Coronary artery (tissue), 2 donors: ENCODE measurements at places on chromosomes 2 and 18.

- no peak for DNase-seq
Measured at GRCh38 chr2:206452242-206452641, 8.9 kb downstream of the ADAM23 start.

DNA sequence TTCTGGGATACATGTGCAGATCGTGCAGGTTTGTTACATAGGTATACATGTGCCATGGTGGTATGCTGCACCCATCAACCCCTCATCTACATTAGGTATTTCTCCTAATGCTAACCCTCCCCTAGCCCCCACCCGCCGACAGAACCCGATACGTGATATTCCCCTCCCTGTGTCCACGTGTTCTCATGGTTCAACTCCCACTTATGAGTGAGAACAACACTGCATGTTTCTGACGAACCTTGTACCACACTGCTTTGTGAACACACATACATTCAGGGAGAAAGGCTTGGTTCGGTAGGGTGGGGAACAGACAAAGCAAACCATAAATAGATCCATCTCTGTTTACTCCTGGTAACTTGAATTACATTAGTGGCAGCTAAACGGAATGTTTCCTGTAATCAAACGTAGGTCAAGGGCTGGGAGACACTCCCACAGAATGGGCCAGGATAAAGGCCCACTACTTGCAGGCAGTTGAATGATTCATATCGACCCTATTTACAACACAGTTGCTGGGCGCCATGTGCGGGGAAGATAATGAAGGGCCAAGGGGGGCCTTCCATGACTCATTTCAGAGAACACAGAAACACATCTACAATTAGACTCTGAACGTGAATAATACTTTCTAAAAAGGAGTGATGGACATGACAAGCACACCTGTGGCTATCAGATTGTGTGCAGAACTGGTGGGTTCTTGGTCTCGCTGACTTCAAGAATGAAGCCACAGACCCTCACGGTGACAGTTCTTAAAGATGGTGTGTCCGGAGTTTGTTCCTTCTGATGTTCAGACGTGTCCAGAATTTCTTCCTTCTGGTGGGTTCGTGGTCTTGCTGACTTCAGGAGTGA lies 56.8 kb upstream of the KIDINS220 start:
- no peak for DNase-seq

GRCh38 chr2:43083710-43084698 lies 142.4 kb downstream of the ZFP36L2 start:
- no peak for DNase-seq

- DNase-seq: no peak
Measured at GRCh38 chr18:25282896-25283703, 68.9 kb downstream of the ZNF521 start.

DNA sequence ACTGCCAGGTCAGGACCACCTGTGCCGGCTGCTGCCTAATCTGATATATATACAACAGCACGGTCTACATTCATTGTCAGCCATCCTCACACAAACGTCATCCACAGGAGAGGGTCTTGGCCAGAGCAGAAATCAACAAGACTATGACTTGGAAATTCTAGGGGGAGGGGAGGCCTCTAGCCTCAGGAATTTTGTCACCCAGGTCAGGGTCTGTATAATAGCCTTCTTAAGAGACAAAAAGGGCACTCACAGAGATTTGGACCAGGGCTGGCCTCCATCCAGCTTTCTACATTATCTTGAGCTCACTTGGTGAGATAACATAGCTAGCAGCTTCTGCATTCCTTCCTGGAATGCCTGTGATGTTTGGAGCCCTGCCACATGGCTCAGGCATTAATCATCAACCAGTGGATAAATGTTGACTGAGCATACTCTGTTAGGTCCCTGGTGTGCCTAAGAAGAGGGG lies 50.4 kb upstream of the CTIF start:
- peak; percentile 92 for DNase-seq
